ENCODE measurements at places on chromosomes 1 and 21.

DNA sequence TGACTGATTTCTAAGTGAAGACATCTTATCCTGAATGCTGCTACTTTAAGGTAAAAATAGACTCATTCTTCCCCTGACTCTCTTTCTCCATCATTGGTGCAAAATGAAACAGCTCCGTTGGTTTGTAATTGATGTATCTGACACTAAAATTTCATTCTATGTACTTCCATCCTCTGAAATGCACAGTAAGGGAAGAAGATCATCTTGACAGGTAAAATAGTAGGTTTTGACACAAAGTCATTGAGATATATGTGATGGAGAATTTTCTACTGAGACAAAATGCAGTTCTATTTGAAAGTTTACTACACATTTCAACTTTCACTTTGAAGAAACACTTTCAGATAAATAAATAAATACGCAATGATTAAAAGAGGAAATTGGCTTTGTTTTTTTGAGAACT is 348.9 kb downstream of the SMYD3 start:
- no peak for DNase-seq

GRCh38 chr1:50419192-50419906 is 3.9 kb downstream of the DMRTA2 start:
- DNase-seq = peak; percentile 60

DNA sequence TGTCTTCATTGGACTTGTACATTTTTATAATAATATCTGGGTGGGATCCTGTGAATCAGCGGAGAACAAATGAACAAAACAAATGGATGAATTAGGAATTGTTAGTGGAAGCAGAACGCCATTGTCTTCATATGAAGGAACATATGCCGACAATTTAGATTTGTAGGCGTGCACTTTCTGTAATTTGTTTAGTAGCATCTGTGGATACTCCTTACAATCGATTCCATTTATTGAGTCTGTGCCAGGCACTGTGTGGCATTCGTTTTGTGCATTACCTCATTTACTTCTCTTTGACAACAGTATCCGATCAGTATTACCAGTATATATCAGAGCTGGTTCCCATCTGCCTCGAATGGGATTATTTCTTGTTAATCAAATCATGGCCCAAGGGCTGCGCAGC is 61.9 kb downstream of the PRDM2 start:
- DNase-seq = no peak

DNA sequence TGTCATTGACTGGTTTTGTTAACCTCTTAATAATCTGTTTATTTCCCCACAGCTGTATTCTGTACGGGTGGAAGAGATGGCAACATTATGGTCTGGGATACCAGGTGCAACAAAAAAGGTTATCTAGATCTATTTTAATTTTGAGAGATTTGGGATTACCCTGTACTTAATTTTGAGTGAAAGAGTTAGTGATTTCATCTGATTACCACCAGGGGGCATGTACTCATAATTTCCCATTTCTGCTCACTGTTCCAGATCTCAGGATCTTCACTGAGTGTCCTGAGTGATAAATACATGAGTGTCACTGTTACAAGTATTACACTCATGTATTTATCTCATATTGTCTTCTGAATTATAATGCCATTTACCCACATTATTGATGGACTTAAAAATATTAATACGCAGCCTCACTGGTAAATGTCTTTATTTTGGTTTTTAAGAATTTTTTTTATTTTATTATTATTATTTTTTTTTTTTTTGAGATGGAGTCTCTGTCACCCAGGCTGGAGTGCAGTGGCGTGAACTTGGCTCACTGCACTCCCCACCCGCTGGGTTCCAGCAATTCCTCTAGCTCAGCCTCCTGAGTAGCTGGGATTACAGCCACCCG is 27.4 kb downstream of the DTL start:
- DNase-seq = no peak

DNA sequence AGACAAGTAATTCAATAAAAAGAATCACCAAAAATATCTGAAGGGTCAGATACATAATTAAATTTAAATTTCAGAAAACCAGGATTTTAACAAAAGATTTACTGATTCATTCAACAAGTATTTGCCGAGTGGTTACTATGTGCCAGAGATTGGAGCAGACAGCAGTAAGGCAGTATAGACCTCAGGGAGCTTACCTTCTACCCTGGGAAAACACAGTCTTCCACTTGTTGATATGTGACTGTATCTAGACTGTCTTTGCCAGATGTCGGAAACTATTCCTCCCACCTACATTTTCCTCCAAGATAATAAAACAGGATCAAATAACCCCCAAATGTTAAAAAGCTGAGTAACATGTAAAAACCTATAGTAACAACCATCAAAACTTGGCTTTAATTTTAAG is 6.2 kb downstream of the HNRNPR start:
- DNase-seq = no peak
